ENCODE measurements at places on chromosomes 5 and 9.
A peak's percentile ranks its signal among the peaks of the same experiment; 100 is the strongest.

GRCh38 chr9:104553261-104553660, 15.7 kb upstream of the OR13C8 start:
- DNase-seq = no peak

- no peak for DNase-seq
These were observed 247.4 kb downstream of the CDH9 start for GRCh38 chr5:26791021-26791420.

DNA sequence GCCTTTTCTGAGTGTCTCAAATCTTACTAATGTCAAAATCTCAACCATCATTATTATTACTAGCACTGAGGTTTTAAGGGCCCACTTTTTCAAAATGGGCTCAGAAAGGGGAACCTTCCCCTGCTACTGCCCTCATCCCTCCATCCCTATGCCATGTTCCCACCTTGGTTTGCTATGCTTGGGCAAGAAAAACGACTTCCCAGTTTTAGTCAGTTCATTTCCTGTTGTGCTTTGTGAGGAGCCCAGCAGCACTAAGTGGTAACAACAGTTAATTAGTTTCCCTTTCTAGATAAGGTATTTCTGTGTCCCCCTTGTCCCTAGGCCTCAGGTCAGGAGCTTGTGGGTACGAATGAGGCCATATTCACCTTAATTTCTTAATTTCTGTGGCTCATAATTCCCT, 595.2 kb downstream of the RAB3C start:
- no peak for DNase-seq

DNA sequence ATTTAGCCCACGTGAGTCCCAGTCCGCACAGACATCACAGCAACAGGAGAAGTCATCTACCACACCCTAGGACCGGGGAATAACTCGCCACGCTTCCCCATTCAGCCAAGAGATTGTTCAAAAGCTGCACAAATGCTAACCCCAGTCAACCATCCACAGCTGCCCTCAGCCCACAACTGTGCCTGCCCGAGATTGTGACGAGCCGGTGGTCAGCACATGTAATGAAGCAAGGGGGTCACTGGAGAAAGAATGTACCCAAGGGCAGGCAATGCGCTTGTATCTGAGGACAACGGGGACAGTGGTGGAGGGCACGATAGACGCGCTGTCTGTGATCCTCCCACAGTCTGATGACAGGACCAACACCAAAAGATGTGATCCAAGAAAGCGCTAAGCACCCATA, 67.8 kb downstream of the COL23A1 start:
- DNase-seq = peak; percentile 72

GRCh38 chr5:132012371-132013005, 1.0 kb upstream of the ACSL6 start:
- DNase-seq = peak; percentile 82

GRCh38 chr9:130635721-130636647, 28.4 kb upstream of the PRDM12 start:
- peak; percentile 83 for DNase-seq

GRCh38 chr5:3237276-3237868, 358.3 kb upstream of the IRX1 start:
- no peak for DNase-seq
